ENCODE measurements at places on chromosomes 13 and 19.

- no peak for DNase-seq
Observed at GRCh38 chr19:4589579-4590410, 30.3 kb upstream of the SEMA6B start.

DNA sequence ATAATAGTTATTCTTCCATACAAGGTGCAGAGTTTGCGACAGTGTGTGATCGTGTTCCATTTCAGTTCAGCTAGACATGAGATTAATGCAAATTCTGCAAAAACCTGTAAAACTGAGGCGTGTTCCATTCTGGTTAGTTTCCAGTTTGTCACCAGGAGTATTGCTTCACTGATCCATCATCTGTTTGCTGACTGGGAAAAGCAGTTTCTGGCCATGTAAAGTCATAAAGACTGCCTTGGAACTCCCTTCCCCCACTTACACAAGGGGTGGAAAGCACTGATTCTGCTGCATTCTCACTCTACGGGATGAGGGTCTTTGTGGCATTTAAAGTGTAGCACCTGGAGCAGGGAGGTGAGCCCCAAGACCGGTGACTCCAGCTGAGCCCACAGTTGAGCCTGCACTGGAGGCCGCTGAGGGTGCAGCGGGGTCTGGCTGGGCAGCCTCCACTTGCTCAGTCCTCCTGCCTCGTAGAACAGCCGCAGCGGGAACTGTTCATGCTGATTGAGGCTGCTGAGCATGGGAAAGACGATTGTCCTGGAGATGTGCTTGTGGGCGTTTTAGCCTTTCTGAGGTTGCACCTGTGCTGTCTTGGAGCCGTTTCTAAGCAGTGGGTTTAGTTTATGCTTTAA lies 2.0 kb downstream of the ZNF57 start:
- no peak for DNase-seq

- no peak for DNase-seq
Observed at GRCh38 chr13:43767341-43767931, 19.3 kb downstream of the ENOX1 start.

GRCh38 chr19:45547965-45548609 lies 36.5 kb downstream of the OPA3 start:
- DNase-seq = peak; percentile 86

GRCh38 chr13:98945863-98946605 lies 31.8 kb downstream of the DOCK9 start:
- DNase-seq = no peak

DNA sequence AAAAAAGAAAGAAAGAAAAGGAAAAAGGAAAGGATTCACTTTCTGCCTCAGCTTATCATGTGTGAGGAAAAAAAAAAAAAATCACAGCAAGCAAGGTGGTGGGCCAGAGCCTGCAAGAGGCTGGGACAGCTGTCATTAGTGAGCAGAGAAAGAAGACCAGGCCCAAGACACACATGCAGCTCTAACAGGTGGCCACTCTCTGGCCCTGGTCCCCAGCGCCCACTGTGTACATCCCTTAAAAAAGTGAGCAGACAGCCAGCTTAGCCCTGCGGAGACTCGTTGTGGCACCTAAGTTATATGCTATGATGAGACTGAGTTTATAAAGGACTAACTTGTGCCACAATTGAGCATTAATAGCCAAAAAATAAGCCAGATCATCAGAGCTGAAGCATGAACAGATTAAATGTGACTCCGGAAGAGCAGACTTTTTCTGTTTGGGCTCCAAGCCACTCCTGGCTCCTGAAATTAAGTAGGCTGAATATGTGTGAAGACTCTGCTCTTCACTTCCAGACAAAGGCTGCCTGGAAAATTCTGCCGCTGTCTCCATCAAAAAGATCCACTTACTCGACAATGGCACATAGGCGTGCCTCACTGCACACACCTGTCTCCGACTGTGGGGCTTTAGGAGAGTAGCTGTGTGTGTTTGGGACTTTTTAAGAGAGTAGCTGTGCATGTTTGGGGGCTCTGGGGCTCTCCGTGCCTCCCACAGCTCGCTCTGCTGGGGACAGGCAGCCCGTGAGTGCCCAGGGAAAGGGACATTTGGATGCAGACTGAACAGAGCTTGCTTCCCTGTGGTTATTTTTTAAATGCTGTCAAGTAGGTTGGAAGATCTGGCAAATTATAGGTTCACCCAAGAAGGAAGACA lies 55.0 kb downstream of the LATS2 start:
- DNase-seq = no peak

- DNase-seq = no peak
Observed at GRCh38 chr13:19695829-19696228, 62.4 kb downstream of the MPHOSPH8 start.

GRCh38 chr19:29364224-29364726 lies 151.3 kb upstream of the UQCRFS1 start:
- no peak for DNase-seq

GRCh38 chr13:108082481-108082880 lies 132.9 kb downstream of the LIG4 start:
- DNase-seq = no peak

DNA sequence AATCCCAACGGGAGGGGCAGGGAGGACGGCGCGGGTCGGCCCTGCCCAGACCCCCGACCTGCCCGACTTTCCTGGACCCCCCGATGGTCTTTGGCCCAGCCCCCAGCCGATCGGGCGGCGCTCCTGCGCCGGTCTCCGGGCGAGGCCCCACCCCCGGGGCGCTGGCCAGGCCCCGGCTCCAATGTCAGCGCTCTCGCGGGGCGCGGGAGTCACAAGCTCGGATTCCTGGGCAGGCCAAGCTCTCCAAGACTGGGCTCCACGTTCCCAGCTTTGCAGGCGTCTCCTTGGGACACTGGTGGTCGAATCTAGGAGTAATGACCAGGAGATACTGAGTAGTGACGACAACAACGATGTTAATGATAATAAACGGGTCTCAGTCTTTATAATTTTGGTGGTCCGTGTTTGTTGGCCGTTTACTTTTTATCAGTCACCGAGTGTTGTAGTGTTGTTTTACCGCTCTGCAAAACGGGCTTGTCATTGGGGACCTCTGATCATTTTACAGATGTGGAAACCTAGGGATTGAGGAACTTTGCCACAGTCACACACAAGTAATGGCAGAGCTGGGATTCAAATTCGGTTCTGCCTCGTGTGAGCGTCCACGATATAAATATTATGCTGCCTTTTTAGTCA lies 545 bp downstream of the RAD23A start:
- peak; percentile 82 for DNase-seq
